ENCODE measurements at places on chromosomes 7 and 10.

DNA sequence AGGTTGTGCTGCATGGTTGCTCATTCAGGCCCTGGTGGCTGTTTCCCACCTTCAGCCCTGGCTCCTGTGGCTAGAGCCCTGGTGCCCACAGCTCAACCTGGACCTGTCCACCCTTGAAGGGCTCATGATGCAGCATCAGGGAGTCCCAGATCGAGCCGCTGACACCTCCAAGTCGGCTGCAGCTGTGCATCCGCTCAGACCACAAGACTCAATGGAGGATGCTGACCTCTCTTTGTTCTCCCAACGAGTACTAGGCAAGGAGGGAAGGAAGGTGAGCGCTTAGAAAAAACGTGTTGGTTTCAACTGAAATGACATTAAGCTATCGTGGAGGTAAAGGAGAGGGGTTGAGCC is 9.5 kb upstream of the C10orf95 start:
- no peak for DNase-seq

GRCh38 chr10:102773986-102774385 is 30.2 kb downstream of the WBP1L start:
- DNase-seq: no peak

- DNase-seq: no peak
Observed at GRCh38 chr10:4568086-4568485, 257.9 kb upstream of the AKR1E2 start.

- DNase-seq: no peak
Observed at GRCh38 chr7:22375359-22376048, 18.6 kb upstream of the RAPGEF5 start.

GRCh38 chr7:77674878-77675277 is 21.4 kb upstream of the RSBN1L start:
- DNase-seq: no peak

DNA sequence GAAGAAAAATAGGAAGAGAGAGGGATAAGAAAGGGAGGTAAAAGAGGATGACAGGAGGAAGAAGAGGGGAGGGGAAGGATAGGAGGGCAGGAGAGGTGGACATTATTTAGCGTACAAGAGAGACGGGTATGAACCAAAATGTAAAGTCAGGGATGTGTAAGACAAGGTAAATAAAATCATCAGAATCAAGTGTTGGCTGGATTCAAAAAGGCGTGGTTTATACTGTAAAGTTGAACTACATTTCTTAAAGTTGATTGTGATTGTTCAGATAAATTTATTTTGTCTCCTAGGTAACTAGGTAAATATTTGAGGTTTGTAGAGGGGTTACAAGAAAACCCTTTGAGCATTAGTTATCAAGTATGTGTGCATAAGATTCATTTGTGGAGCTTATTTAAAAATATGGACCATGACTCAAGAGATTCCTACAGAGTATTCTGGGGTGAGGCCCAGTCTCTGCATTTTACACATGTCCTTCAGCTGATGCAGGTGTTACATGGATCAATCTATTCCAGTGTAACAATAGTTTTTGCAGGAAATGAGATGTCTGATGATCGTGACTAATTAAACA is 512.1 kb upstream of the MBL2 start:
- no peak for DNase-seq

DNA sequence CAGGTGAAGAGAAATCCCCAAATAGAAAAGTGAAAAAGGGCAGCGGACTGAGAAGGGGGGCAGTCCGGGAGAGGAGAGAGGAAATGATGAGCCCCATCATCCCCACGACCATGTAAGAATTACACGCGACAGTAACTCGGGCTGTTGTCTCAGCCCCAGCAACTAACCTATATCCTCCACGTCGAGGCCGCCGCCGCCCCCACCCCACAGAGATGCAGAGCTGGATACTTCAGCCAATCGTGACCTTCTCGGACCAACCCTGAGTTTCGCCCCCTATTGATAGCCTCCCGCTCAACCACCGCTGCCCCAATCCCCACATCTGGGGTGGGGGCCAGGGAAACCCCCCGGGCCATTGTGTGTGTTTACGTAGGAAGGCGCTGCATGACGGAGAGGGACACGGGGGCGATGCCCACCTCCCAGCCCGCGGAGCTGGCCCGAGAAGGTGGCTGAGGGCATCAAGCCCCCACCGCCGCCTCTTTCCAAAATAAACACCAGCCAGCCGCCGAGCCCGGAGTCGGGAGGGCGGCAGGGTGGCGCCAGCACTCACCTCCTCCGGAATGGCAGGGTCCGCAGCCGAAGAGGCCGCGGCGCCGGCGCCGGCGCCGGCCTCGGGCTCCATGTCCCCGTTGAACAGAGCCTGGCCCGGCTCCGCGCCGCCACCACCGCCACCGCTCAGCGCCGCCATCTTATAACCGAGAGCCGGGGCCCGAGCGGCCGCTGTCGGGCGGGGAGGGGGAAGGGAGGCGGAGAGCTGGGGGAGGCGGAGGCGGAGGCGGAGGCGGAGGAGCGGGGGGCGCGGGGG is 509 bp downstream of the BRAF start:
- DNase-seq: no peak

DNA sequence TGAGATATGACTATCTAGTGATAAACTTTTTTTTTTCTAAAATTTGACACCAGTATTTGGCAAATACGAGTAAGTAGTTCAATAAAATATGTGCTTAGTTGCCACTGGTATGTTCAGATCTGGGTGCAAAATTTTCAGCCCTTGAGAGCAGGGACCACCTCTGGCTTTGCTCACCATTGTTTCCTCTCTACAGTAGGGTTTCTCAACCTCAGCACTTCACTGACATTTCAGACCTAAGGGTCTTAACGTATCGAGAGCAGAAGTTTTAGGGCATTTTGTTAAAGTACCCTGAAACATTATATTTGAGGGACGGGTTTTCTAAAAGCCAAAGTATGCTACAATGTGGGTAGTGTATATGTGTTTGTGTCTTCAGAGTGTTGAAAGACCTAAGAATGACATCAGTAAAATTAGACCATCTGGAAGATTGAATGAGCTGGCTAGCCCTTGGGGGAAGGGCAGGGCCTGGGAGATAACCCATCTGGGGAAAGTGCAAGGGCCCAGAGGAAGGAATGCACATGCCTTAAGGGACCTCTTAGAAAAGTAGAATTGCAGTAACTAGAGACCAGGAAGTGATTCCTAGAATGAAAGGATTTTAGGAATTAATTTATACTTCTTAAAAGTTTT is 11.8 kb downstream of the BZW2 start:
- peak; percentile 43 for DNase-seq

DNA sequence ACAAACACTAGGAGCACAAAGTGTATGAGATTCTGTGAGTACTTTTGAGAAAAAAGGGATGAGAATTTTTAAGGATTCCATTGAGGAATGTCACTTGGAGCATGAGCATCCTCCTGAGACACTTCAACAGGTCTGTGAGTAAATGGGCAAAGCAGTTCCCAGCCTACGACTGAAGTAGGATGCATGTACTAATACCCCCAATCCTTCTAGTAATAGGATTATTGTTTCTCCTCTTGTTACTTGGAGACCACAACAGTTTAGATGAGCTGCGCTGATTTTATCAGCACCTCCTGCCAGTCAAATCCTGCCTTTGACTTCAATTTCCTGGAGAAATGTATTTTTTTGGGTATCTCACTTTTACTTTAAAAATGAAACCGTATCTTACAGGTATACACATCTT is 820 bp downstream of the BBS9 start:
- peak; percentile 63 for DNase-seq

DNA sequence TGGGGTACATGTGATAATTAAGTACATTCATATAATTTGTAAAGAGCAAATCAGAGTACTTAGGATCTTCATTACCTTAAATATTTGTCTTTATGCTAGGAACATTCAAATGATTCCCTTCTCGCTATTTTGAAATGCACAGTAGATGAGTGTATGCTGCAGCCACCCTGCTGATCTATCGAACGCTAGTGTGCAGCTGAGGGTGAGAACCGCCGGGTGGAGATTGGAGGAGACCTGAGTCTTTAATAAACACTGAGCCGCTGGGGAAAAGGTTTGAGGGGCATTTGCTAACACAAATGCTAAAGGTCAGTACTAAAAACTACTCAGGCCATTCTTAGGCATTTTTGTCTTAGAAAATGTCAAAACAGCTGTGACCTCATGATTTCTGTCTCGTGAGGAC is 148.0 kb downstream of the DPP6 start:
- DNase-seq: no peak

GRCh38 chr7:127901895-127902703 is 129.1 kb downstream of the LRRC4 start:
- no peak for DNase-seq

DNA sequence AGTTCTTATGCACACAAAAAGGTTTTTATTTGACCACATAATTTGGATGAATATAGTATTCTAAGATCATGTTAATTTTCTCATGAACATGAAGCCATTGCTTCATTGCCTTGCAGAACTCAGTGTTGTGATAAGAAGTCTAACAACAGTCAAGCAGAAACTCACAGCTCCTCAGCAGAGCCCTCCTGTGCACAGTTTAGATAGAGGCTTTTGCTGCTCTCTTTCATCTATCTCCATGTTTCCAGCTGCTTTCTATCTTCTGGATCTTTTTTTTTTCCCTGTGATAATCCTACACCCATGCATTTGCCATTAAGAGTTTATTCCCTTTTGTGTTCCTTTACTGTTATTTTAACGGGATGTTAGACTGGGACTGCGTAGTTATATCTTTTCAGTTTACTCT is 557.7 kb upstream of the LRRTM3 start:
- no peak for DNase-seq

GRCh38 chr10:7608001-7608400 is 58.8 kb downstream of the ITIH5 start:
- DNase-seq: no peak

DNA sequence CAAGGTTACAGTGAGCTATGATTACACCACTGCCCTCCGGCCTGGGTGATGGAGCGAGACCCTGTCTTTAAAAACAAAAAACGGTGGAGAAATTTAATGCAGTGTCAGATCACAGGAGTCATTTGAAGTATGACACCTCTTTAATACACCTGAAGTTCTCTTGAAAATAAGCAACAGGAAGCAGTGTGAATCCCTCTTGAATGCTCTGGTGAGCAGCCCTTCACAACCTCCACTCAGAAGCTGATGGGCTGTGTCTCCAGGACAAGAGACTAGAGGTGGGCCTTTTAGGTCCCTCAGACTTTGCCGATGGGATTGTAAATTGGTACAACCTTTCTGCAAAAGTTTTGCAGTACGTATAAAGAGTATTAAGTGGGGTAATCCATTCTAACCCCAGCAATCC is 50.1 kb downstream of the CYP26A1 start:
- no peak for DNase-seq

- DNase-seq: no peak
Observed at GRCh38 chr10:121675344-121675743, 77.1 kb upstream of the FGFR2 start.

DNA sequence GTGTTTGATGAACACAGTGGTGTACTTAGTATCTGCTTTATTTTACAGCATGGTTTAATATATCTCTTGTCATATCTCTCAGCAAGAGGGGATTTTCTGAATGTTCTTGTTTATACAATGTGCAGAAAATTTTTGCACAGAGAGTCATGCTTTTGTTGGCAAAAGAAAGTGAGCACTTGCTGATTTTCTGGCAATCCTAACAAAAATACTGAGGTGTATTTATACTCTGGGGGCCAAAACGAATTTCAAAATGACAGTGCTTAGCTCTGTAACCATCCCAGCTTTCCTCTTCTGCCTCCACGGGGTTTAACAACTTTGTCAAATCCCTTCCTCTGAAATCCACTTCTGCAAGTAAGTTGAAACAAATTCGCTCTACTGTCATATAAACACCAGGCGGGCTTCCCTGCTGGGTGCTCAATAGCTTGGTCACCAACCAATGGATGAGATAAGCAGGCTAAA is 169.2 kb downstream of the NOC3L start:
- no peak for DNase-seq

- no peak for DNase-seq
Observed at GRCh38 chr7:130951303-130951975, 217.4 kb upstream of the KLF14 start.
